ENCODE measurements at places on chromosomes 5 and 9.

- DNase-seq: no peak
These were observed 8.6 kb downstream of the SLC36A2 start for GRCh38 chr5:151338734-151339133.

- no peak for DNase-seq
These were observed 11.5 kb upstream of the BOD1 start for GRCh38 chr5:173627860-173628392.

- peak; percentile 11 for DNase-seq
These were observed 138.9 kb downstream of the GADD45G start for GRCh38 chr9:89743573-89744254.

DNA sequence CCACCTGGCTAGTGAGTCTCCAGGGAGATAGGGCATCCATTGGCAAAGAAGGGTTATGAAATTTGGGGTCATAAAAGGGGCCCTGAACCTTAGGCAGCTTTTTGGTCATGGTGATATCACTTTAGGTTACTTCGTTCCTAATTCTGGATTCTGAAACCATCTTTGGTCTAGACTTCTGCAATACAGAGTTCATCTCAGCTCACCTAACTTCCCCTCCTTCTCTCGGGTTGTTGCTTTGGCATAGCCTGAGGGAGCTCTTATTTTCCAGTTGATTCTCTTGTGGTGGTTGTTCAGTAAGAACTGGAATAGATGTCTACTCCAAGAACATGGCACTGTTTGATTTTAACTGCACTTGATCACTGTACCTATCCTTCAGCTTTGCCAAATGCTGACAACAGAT lies 148.9 kb upstream of the RUSC2 start:
- no peak for DNase-seq

DNA sequence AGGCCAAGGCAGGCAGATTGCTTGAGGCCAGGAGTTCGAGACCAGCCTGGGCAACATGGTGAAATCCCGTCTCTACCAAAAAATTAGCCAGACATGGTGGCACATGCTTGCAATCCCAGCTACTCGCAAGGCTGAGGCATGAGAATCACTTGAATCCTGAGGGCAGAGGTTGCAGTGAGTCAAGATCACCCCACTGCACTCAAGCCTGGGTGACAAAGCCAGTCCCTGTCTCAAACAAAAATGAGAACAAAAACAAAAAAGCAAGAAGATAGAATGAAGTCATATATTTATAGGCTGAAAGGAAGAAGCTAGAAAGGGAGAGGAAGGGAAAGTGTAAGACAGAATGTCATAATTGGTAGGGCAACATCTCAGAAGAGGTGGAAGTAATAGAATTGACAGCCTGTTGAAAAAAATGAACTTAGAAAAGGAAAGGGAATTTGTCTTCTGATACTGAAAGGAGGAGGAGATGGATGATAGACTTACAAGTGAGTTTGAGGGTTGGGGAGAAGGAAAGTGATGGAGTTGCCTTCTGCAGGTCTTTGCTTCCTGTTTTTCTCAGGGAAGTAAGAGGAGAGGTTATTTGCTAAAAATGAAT lies 32.2 kb downstream of the CARD6 start:
- DNase-seq: no peak
